ENCODE measurements at places on chromosomes 13 and 19. TPM values are rescaled to one million over a fixed set of nuclear protein-coding genes. Genes with fewer than 3 reads are reported as not detected.

ITGBL1 gene
- 6.7 TPM for polyA plus RNA-seq

PSG11 gene
- not detected for polyA plus RNA-seq

KLHL1 gene
- polyA plus RNA-seq = not detected

FBXL12 gene
- polyA plus RNA-seq = 13.5 TPM

ARRDC5 gene
- not detected for polyA plus RNA-seq

JOSD2 gene
- 69.6 TPM for polyA plus RNA-seq

All from heart right ventricle (tissue), 16 donors.